Spleen (tissue), 13 donors: ENCODE measurements at places on chromosomes 3 and 15. TPM values are rescaled to one million over a fixed set of nuclear protein-coding genes. Genes with fewer than 3 reads are reported as not detected.

- no peak overlapping the region for H3K27ac ChIP-seq
- no peaks in the 10 kb centered on the region for H3K36me3 ChIP-seq
- H3K4me1 ChIP-seq = peaks cover 15% of the 10 kb centered on the region
- H3K27me3 ChIP-seq = no peaks in the 10 kb centered on the region
Observed at GRCh38 chr15:56608140-56608778, 125.0 kb downstream of the ZNF280D start.

DNA sequence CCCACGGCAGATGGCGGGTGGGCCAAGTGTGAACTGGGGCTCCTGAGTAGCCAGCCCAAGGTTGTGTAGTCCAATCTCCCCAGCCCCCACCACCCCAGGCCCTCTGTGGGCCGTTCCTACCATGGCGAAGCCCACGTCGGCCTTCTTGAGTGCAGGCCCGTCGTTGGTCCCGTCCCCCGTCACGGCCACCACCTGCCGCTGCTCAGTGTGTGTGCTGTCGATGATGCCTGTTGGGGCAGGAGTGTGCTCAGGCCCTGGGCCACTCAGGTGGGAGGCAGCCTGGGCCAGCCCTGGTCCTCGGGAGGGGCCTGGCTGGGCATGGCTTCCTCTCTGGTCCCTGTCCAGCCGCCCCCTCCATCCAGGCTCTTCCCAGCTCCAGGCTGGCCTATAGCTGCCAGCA, 25.0 kb upstream of the SEC13 start:
- no peak overlapping the region for H3K27ac ChIP-seq
- H3K36me3 ChIP-seq = no peaks in the 10 kb centered on the region
- no peak overlapping the region for H3K4me3 ChIP-seq
- H3K4me1 ChIP-seq = no peaks in the 10 kb centered on the region
- H3K27me3 ChIP-seq = no peaks in the 10 kb centered on the region
- no peak for DNase-seq

DNA sequence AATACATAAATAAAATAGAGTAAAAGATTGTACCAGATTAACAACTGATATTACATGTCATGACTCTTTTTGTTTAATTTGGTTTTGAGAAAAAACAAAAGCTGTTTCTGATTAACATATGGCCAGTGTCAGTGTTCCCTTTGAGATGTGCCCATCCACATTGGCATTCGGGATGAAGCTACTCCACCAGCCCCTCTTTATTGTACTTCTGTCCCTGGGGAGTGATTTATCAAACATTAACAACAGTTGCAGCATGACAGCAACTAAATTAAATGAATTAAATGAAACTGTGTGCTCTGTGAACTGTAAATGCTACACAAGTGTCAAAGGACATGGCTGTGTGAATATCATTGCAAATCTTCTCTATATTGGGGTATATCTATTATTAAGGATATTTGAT, 25.9 kb upstream of the MTMR10 start:
- no peak overlapping the region for H3K4me3 ChIP-seq
- H3K27ac ChIP-seq = no peak overlapping the region
- H3K36me3 ChIP-seq = no peaks in the 10 kb centered on the region
- DNase-seq = no peak

DNA sequence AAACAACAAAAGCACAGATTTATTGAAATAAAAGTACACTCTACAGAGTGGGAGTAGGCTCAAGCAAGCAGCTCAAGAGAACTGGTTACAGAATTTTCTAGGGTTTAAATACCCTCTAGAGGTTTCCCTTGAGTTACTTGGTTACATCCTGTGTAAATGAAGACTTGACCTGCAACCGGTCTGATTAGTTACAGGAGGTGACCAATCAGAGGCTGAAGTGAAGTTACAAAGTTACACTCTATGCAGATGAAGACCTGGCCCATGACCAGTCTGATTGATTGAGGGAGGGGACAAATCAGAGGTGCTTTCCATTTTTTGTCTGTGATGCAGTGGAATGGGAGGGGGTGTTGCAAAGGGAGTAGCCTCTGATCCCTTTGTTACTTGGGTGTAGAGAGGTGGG, 723.4 kb downstream of the ZPLD1 start:
- H3K36me3 ChIP-seq = no peaks in the 10 kb centered on the region
- no peak overlapping the region for H3K27ac ChIP-seq
- no peaks in the 10 kb centered on the region for H3K4me1 ChIP-seq

- no peak overlapping the region for H3K4me3 ChIP-seq
- DNase-seq = no peak
- no peaks in the 10 kb centered on the region for H3K36me3 ChIP-seq
- no peaks in the 10 kb centered on the region for H3K27me3 ChIP-seq
- H3K4me1 ChIP-seq = no peaks in the 10 kb centered on the region
Observed at GRCh38 chr3:40096661-40097111, 212.8 kb upstream of the EIF1B start.

DNA sequence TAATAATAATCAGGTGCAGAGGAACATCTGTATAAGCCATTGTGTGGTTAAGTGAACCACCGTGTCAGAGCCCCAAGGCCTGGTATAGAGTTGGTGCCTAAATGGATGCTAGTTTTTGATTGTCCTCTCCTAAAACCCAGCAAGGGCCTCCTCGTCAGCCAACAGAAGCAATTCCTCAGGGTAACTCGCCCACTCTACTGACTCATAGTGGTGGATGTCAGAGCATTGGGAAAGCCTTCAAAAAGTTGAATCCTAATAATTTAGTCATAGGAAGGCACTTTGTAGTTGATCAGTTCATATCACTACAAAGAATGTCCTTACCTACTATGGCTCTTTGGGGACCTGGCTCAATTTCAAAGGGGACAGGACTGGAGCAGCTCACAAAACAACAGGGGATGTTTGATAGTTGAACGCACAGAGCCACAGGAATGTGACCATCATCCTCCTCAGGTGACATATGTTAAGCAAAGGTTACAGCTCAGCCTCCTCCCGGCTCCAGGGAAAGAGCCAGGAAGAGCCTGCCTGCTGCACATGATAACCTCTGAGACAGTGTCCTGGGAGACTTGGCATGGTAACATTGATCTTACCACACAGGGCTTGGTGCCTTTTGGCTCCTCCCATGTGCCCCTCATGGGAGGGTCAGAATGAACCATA, 338.7 kb downstream of the CLSTN2 start:
- H3K27ac ChIP-seq = no peak overlapping the region
- H3K36me3 ChIP-seq = no peaks in the 10 kb centered on the region
- H3K4me3 ChIP-seq = no peak overlapping the region

GMPS gene
- total RNA-seq = 39.8 TPM

SH2D7 gene
- not detected for total RNA-seq
